ENCODE measurements at places on chromosomes 7 and 10.
A peak's percentile ranks its signal among the peaks of the same experiment; 100 is the strongest.

- no peaks in the 10 kb centered on the region for H3K4me1 ChIP-seq
- peak overlapping the region; percentile 82 for H3K4me3 ChIP-seq
- H3K27me3 ChIP-seq = no peaks in the 10 kb centered on the region
- DNase-seq = peak; percentile 97
- peak overlapping the region; percentile 91 for H3K27ac ChIP-seq
Measured at GRCh38 chr10:103659674-103660363, 166.3 kb downstream of the NEURL1 start.

- peaks cover 7% of the 10 kb centered on the region for H3K4me1 ChIP-seq
- peak overlapping the region; percentile 69 for H3K27ac ChIP-seq
- peak overlapping the region; percentile 49 for H3K4me3 ChIP-seq
- no peaks in the 10 kb centered on the region for H3K36me3 ChIP-seq
- no peak for DNase-seq
- no peaks in the 10 kb centered on the region for H3K27me3 ChIP-seq
Measured at GRCh38 chr7:29482056-29482455, 81.6 kb upstream of the PRR15 start.

DNA sequence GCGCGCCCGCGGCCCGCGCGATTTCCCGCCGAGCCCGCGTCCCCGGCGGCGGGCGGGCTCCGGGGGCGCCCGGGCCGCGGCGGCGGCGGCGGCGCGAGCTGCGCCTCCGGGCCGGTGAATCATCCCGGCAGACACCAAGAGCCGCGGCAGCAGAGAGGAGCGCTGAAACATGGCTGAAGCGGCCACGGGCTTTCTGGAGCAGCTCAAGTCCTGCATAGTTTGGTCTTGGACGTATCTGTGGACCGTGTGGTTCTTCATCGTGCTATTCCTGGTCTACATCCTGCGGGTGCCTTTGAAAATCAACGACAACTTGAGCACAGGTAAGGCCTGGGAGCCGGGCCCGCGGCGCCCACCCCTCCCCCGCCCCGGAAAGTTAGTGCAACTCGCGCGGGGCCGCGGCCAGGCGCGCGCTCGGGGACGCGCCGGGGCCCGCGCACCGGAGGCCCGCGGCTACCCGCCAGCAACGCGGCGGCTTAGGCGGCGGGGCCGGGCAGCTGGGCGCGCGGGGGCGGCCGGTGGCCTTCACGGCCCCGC lies at the start of gene ST7:
TSS of gene ST7 (plus strand) at position 130 of the 534 bp plus-strand sequence. CDS start at position 170, 40 bp downstream.
- H3K36me3 ChIP-seq = no peaks in the 10 kb centered on the region
- H3K4me1 ChIP-seq = peaks cover 8% of the 10 kb centered on the region
- peak within 1 kb of the TSS; percentile 78 for H3K4me3 ChIP-seq
- DNase-seq = peak; percentile 70
- peak within 1 kb of the TSS; percentile 98 for H3K27ac ChIP-seq

GRCh38 chr10:59688921-59689351 lies 20.7 kb downstream of the SLC16A9 start:
- H3K36me3 ChIP-seq = no peaks in the 10 kb centered on the region
- no peak for DNase-seq
- no peak overlapping the region for H3K4me3 ChIP-seq
- peaks cover 3% of the 10 kb centered on the region for H3K27me3 ChIP-seq
- no peaks in the 10 kb centered on the region for H3K4me1 ChIP-seq

GRCh38 chr10:69787681-69788080 lies 14.0 kb upstream of the COL13A1 start:
- peaks cover 3% of the 10 kb centered on the region for H3K27me3 ChIP-seq
- no peak for DNase-seq
- H3K4me3 ChIP-seq = no peak overlapping the region

All from small intestine (tissue), 16 donors.